AG04450 (cell line): ENCODE measurements at places on chromosomes 16 and 17.

DNA sequence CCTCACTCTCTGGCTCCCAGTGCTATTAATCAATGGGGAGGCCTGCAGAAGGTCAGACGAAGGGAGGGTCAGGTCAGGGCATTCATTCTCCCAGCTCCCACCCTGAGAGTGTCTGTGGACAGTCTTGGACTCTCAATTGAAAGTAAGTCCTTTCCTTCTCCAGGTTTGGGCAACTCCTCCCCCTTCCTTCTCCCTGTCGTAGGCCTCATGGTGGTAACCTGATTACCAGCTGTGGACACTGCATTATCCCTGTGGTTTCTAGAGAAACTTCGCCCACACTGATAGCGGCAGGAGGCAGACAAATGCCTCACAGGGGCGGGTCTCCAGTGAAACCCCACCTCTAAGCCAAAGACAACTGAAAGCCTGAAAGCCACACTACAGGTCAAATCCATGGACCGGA, 57.7 kb upstream of the SLC25A19 start:
- DNase-seq, result no peak

DNA sequence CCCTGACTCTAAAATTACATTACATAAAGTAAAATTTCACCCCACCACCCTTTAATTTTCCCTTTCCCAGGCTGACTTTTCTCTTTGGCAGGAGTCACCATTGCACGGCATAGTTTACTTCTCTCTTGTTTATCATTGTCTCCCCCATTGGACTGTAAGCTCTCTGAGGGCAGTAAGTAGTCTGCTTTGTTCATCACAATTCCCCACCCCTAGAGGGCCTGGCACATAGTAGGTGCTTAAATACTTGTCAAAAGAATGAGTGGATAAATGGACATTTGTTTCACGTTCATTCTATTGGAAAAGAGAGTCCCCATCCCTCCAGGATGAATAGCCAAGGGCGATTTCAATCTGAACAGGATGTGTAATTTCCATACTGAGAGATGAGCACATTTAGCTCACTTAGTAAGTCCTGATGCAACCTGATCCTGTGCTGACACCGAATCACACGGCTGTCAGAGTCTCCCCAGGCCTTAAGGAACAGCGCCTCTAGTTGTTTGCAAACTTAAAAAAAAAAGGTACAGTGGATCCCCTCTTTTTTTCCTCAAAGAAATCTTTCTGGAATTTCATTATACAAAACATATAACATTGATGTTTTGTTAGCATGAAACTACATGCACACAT, 54.0 kb downstream of the AKAP1 start:
- no peak for DNase-seq

- DNase-seq, result no peak
Observed at GRCh38 chr17:19000531-19001325, 3.8 kb downstream of the FAM83G start.

GRCh38 chr17:29073520-29073919, 30.6 kb downstream of the PIPOX start:
- no peak for DNase-seq

DNA sequence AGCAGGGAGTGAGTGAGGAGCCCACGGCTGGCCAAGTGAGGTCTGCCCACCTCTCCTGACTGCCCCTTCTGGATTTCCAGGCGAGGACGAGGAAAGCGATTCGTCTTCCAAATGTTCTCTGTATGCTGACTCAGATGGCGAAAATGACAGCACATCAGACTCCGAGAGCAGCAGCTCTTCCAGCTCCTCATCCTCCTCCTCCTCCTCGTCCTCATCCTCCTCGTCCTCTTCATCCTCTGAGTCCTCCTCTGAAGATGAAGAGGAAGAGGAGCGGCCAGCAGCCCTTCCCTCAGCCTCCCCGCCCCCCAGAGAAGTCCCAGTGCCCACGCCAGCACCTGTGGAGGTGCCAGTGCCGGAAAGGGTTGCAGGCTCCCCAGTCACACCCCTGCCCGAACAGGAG, 13.7 kb upstream of the HSD3B7 start:
- DNase-seq, result no peak

- DNase-seq, result no peak
Observed at GRCh38 chr17:17783825-17784656, 52.7 kb downstream of the SREBF1 start.

GRCh38 chr16:50972876-50973275, 178.2 kb downstream of the SALL1 start:
- no peak for DNase-seq
